Ascending aorta (tissue), 2 donors: ENCODE measurements at places on chromosomes 5 and 9. TPM values are rescaled to one million over a fixed set of nuclear protein-coding genes. Genes with fewer than 3 reads are reported as not detected.

Gene EQTN
- total RNA-seq: not detected

Gene GPRIN1
- not detected for total RNA-seq

Gene ZNF879
- 38.8 TPM for total RNA-seq

Gene SCGB3A2
- not detected for total RNA-seq

Gene PCDHA3
- total RNA-seq: not detected

Gene PGM5
- total RNA-seq: 70.9 TPM

Gene TBC1D2
- 32.5 TPM for total RNA-seq

DNA sequence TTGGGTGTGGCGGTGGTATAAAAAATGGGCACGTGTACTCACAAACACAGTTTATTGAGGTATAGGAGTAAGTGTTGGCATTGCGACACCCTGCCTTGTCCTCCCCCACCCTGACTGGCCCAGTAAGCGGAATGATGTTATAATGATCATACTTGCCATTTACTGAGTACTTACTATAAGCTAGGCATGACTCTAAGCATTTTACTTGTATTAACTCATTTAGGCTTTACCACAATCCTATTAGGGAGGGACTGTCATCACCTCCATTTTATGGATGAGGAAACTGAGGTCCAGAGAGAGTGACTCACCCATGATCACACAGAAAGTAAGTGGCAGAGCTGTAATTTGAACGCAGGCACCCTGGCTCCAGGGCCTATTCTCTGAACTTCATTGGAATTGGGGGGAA lies 2.3 kb downstream of the SMIM3 start:
- H3K27ac ChIP-seq: peak overlapping the region; percentile 97
- H3K36me3 ChIP-seq: no peaks in the 10 kb centered on the region
- no peaks in the 10 kb centered on the region for H3K27me3 ChIP-seq
- no peak for DNase-seq

GRCh38 chr5:150036513-150036912 lies 36.0 kb downstream of the HMGXB3 start:
- no peaks in the 10 kb centered on the region for H3K27me3 ChIP-seq
- H3K4me3 ChIP-seq: no peak overlapping the region

DNA sequence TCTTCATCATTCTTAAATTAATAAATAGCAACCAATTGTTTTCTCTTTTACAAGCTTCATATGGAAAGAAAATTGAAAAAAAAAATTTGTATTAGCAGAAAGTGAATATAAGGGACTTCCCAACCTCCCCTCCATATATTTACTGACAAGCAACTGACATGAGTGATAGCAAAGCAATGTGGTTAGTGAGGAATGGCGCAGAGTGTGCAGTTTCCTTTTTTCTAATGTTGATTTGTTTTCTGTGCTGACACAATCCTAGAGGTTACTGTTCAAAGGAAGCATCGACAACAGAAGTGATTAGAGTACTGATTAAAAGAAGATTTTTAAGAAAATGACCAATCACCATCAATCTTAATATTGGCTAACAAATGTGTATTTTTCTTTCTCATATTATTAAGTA lies 1.7 kb upstream of the PTGER4 start:
- no peaks in the 10 kb centered on the region for H3K27me3 ChIP-seq
- no peak overlapping the region for H3K27ac ChIP-seq
- no peaks in the 10 kb centered on the region for H3K4me1 ChIP-seq
- no peak for DNase-seq
- H3K36me3 ChIP-seq: no peaks in the 10 kb centered on the region

GRCh38 chr9:89486681-89487080 lies 11.2 kb downstream of the SEMA4D start:
- H3K27ac ChIP-seq: no peak overlapping the region
- no peaks in the 10 kb centered on the region for H3K4me1 ChIP-seq
- H3K4me3 ChIP-seq: no peak overlapping the region
- H3K27me3 ChIP-seq: no peaks in the 10 kb centered on the region

DNA sequence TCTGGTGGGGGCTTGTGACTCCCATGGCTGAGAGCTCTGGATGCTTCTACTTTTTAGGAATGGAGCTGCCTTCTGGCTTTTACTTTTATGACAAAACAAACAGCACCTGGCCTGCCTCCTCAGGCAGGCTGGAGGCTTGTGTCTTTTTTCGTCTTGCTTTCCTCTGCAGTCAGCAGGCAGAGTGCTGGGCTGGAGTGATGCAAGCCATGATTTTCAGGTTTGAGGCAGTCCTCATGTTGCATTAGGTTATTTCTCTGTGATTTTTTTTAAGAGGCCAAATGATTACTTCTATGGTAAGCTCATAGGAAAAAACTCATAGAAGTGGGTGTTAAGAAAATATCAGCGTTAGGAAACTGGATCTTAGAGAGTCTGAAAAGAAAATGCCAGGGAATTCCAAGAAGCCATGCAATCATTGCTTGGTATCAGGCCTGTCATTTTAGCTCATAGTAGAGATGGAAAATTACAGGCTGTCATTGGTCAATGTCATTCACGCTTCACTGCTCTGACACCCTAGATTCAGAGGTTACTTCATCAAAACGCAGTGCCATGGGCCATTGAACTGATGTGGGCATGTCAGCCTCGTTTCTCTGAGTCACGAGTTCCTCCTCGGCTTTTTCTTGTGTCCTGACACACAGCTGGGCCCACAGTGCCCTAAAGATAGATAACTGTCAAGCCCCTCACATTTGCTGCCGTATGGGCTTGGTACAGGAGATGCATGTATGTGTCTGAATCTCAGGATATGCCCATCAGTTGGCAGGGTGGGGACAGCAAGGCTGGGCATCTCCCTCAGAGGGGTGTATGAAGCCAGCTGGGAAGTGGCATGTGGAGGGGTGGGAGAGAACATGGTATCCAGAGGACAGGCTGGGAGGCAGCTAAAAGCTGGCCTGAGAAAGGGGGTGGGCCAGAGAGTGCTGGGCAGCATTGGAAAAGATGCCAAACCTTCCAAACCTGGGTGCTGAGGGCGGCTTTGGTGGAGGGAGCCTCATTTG lies 151.8 kb downstream of the HSPA4 start:
- no peak for DNase-seq
- H3K4me1 ChIP-seq: no peaks in the 10 kb centered on the region
- H3K36me3 ChIP-seq: no peaks in the 10 kb centered on the region
- no peak overlapping the region for H3K27ac ChIP-seq

GRCh38 chr5:82534986-82535385 lies 256.8 kb upstream of the RPS23 start:
- DNase-seq: no peak
- H3K36me3 ChIP-seq: no peaks in the 10 kb centered on the region
- no peak overlapping the region for H3K4me3 ChIP-seq
- H3K27ac ChIP-seq: no peak overlapping the region
- H3K4me1 ChIP-seq: peaks cover 12% of the 10 kb centered on the region

- no peaks in the 10 kb centered on the region for H3K4me1 ChIP-seq
- H3K27ac ChIP-seq: no peak overlapping the region
- H3K36me3 ChIP-seq: no peaks in the 10 kb centered on the region
- no peak for DNase-seq
These were observed 34.8 kb upstream of the RICTOR start for GRCh38 chr5:39108987-39109386.

DNA sequence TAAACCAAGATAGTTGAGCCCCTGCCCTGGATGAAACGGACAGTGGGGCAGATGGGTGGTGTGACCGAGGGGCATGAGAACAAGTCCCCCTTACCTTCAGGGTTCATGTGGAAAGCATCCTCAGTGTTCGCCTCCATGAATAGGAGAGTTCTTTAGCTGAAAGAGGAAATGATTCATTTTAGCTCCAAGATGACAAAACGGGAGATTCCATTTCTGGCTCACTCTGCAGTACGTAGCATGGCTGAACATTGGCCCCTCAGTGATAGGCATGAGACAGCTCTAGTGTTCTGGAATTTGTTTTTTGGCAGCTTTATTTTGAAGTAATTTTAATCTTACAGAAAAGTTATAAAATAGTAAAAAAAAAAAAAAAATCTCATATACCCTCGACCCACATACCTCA lies 70.2 kb upstream of the AGXT2 start:
- H3K27ac ChIP-seq: no peak overlapping the region
- H3K27me3 ChIP-seq: no peaks in the 10 kb centered on the region
- H3K4me3 ChIP-seq: no peak overlapping the region
- no peaks in the 10 kb centered on the region for H3K36me3 ChIP-seq
- DNase-seq: no peak

DNA sequence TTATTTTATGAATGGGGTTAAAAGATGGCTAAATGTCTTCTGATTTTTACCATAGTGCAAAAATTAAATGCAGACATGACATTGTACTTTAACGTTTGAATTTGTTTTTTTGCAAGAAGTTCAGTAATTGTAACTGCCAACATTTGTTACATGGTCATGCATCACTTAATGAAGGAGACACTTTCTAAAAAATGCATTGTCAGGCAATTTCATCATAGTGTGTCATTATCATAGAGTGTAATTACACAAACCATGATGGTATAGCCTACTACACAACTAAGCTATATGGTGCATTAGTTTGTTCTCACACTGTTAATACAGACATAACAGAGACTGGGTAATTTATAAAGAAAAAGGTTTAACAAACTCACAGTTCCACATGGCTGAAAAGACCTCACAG lies 50.0 kb upstream of the NAA35 start:
- no peaks in the 10 kb centered on the region for H3K36me3 ChIP-seq
- H3K27ac ChIP-seq: no peak overlapping the region
- H3K27me3 ChIP-seq: no peaks in the 10 kb centered on the region
- H3K4me1 ChIP-seq: no peaks in the 10 kb centered on the region
- DNase-seq: no peak

DNA sequence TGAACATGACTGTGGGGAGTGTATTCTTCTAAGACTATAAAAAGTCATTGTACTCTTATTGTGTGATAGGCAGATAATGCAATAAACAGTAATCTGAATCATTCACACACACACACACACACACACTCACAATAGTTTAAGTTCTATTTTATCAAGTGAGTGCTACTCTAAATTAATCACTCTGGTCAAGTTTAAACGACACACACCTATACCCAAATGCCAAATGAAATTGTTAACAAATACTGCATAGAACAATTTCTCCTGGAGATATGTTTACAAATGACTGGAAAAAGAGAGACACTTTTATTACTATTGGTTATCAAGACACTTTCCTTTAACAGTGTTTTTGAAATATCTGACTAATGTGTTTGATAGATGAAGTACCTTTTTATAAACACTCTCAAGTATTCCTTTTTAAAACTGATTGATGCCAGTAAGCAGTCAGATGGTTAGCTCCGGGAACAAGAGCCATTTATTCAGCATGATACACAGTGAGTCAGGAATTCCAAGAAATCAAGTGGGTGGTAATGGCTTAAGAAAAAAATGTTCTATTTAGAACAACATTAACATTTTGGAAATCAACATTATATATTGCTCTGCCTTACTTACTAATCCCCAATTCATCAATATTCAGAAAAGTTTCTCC lies 521.6 kb upstream of the ST8SIA4 start:
- no peak for DNase-seq
- H3K4me1 ChIP-seq: no peaks in the 10 kb centered on the region
- H3K27ac ChIP-seq: peak overlapping the region; percentile 19
- H3K4me3 ChIP-seq: no peak overlapping the region
- no peaks in the 10 kb centered on the region for H3K27me3 ChIP-seq

DNA sequence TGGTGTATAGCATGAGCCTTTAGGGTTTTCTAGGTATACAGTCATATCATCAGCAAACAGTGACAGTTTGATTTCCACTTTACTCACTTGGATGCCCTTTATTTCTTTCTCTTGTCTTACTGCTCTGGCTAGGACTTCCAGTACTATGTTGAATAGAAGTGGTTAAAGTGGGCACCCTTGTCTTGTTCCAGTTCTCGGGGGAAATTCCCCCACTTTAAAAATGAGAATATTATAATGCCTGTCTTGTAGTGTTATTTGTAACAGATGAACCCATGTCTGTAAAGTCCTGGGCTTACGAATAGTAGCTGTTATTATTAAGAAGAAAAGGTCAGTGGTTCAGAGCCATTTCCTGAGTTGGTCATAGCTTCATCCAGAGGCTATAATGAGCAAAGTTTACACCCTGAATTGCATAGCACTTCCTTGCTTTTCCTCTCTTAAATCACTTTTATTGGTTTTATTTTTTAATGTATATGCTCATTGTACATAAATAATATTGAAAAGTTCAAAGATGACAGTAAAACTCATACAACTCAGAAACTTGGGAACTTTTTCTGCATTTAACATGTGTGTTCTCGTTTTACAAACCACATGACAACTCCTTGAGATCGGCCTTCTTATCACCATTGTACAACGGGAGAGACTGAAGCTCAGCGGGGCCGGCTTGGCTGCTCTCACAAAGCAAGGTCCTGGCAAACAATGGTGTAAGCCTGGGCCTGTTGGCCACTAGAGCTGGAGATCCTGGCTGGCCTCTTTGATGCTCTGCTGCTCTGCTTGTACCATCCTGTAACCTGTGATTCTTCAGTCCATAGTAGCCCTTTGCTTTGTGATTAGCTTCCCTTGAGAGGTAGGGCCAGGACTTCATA lies 85.2 kb downstream of the CYFIP2 start:
- no peaks in the 10 kb centered on the region for H3K4me1 ChIP-seq
- H3K27ac ChIP-seq: no peak overlapping the region
- H3K4me3 ChIP-seq: no peak overlapping the region
- H3K27me3 ChIP-seq: no peaks in the 10 kb centered on the region
- H3K36me3 ChIP-seq: peaks cover 5% of the 10 kb centered on the region

DNA sequence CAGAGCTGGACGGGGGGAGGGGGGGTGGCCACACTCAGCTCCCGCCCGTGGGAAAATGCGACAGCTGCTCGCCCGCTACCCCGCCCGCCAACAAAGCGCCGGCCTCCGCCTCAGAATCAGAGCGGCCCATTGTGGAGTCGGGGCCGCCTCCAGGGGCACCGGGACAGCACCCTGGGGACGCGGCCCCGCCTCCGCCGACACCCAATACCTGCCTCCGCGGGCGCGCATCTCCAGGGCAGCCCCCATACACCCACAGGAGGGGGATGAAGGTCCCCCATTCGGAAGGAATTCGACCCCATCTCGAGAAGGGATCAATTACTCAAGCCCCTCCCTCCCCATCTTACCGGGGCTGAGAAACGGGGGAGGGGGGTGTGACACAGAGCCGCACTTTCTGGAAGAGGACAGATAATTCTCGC lies 1.3 kb downstream of the NOTCH1 start:
- H3K27me3 ChIP-seq: no peaks in the 10 kb centered on the region
- H3K4me3 ChIP-seq: peak overlapping the region; percentile 68
- DNase-seq: no peak
- H3K27ac ChIP-seq: peak overlapping the region; percentile 75

GRCh38 chr9:127950513-127951289 lies 13.0 kb upstream of the DPM2 start:
- H3K27me3 ChIP-seq: no peaks in the 10 kb centered on the region
- DNase-seq: no peak

- peaks cover 10% of the 10 kb centered on the region for H3K4me1 ChIP-seq
- DNase-seq: no peak
- no peak overlapping the region for H3K4me3 ChIP-seq
- no peaks in the 10 kb centered on the region for H3K36me3 ChIP-seq
- H3K27ac ChIP-seq: peak overlapping the region; percentile 56
These were observed 30.2 kb upstream of the SMC5 start for GRCh38 chr9:70228611-70229010.
